Uterus (tissue), 4 donors: ENCODE measurements at places on chromosomes 3 and 15.

GRCh38 chr15:96974761-96975160, 644.3 kb downstream of the NR2F2 start:
- no peak for DNase-seq

- no peak for DNase-seq
These were observed 108.0 kb downstream of the SENP2 start for GRCh38 chr3:185693985-185694653.

DNA sequence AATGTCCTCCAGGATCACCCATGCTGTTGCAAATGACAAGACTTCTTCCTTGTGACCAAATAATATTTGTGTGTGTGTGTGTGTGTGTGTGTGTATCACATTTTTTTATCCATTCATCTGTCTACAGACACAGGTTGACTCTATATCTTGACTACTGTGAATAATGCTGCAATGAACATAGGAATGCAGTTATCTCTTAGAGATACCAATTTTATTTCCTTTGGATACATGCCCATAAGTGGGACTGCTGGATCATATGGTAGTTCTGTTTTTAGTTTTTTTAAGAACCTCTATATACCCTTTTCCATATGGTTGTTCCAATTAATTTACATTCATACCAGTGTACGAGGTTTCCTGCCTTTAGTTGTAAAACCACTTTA, 41.7 kb downstream of the GPR176 start:
- no peak for DNase-seq

DNA sequence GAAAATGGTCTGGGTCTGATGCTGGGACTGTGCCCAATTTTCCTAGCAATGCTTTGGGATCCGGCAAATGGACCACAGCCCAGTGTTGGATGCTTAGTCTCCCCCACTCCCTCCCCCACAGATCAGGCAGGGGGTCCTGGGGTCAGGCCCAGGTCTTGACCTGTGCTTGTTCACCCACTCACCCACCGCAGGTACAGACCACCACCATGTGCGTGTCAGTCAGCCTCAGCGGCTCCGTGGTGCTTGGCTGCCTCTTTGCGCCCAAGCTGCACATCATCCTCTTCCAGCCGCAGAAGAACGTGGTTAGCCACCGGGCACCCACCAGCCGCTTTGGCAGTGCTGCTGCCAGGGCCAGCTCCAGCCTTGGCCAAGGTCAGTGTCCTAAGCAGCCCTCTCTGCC, 10.6 kb downstream of the GRM2 start:
- DNase-seq: no peak

GRCh38 chr3:20100151-20100550, 59.9 kb downstream of the KAT2B start:
- no peak for DNase-seq

- DNase-seq: no peak
These were observed 375.1 kb downstream of the FOXP1 start for GRCh38 chr3:71208211-71209095.

GRCh38 chr3:180926526-180926925, 14.1 kb downstream of the FXR1 start:
- DNase-seq: no peak

DNA sequence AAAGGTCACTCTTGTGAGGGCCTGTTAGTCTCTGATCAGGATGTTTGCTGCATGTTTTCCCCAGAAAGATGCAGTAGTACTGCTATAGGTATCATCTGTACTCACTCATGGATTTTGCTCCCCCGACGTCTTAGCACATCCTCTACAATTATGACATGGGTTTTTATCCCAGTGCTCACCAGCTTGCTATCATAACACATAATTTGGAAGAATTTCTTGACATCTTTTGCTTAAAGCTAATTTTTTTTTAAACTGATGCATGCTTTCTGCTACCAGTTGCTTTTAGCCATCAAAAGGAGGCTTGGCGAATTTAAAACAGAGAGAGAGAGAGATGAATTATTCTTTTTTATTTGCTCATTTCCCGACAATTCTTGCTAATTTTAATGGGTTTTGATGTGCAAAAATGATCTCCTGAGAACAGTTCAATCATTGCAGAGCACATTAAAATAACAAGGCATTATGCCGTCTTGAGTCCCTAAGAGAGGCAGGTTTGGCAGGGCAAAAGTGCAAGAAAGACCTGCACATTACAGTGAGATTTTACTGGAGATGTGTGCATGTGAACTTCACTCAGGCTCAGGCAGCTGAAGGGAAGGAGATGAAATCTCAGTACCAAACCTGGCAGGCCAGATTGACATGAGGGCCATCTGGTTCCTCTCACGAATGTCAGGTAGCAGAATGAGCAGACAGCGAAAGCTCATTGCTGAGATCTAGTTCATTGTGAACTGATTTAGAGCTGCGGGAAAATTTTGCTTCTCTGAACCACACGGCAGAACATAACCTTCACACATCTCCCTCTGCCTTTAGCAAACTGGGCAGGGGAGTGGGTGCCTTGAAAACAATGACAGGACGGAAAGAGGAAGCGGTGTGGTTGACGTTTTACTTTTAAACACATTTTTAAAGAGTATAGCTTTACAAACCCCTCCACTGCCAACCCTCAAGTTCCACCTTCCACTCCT, 25.9 kb upstream of the GOLGA8B start:
- no peak for DNase-seq

DNA sequence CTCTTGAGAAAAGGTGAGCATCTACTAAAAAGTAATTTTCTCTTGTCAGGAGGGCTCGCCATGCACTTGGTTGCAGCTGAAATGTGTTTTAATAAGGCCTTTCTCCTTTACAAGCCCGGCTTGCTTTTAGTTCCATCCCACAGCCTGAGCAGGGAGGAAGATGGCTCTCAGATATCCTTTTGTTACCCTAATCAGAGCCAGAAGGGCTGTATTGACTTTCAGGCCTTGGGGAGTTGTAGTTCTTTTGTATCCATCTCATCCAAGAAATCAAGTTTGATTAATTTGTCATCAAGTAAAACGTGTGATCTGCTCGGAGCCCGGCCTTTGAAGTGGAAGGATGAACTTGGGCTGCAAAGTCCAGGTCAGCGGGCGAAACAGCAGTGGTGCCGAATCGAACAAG, 52.9 kb downstream of the EIF4E3 start:
- DNase-seq: no peak

GRCh38 chr3:134239538-134239937, 11.1 kb downstream of the RYK start:
- no peak for DNase-seq

- no peak for DNase-seq
These were observed 39.0 kb downstream of the CD86 start for GRCh38 chr3:122094125-122094524.

DNA sequence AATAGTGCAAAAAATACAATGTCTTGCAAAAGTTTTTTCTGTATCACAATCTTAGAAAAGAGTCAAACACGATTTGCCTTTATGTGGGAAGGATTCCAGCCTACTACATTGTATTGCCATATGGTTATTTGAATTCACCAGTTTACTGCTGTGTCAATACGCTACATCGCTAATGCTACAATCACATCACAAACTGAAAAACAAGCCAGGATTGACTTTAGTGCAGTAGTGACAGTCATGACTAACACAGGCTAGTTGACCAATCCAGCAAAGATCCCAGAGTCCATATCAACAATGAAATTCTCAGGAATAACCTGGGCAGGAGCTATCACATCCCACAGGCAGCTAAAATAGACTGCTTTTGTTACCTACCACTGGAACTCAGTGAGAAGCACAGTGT, 67.0 kb downstream of the IL12A start:
- DNase-seq: no peak

GRCh38 chr3:133301731-133302130, 98.1 kb upstream of the BFSP2 start:
- no peak for DNase-seq

GRCh38 chr3:195458316-195458717, 15.5 kb upstream of the ACAP2 start:
- DNase-seq: no peak
